Body of pancreas (tissue), 4 donors: ENCODE measurements at places on chromosomes 6 and 20.

DNA sequence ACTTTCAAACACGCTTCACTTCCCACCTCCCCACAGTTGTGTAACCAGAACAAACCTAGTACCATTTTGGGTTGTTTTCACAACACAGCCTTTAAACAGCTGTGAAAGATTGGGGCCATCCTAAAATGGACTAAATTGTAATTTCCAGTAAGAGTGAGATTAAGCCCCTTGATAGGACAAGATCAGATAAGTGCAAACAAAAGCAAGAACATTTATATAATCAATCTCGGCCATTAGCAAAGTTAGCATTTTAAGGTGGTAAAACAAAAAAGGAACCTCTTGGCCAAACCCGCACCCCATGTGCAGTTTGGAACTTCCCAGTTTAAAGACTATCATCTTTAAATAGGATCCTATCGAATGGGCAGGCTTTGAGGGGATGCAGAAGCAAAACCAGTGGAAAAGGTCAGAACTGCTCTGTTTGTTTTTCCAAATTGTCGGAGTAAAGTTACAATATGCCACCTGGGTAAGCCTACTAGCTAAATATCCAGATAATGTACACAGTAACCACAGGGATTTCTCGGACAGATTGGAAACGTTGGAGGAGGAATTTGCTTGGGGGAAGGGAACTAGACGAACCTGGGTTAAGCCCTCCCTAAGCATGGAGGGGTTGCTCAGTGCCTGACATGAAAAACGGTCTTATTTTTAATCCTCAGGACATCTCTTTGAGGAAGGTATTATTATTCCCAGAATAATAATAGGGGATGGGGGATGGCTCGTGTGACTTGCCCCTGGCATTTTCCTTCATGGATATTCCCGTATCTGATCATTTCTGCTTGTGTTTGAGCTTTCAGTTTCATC lies 159.8 kb upstream of the SALL4 start:
- no peak for DNase-seq

- DNase-seq: no peak
These were observed 260.5 kb downstream of the NRN1 start for GRCh38 chr6:5746053-5746758.

- no peak for DNase-seq
These were observed 10.4 kb upstream of the TRAF3IP2 start for GRCh38 chr6:111615916-111616612.

DNA sequence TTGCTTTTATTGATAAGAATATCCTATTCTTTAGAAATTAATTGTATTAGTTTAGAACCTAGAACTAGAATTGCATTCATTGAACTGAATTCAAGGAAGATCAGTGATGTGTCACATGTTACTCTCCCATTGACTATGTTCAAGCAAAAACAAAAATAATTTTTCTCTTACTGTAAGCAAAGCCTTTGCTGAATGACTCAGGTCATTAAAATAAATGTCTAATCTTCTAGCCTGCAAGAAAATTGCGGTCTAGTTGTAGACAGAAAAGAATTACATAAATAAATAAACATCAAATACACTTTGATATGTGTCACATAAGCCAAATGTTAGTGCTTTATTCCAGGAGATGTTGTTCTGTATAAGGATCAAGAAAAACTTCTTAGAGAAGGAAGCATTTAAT lies 387.9 kb downstream of the ADGRB3 start:
- no peak for DNase-seq

- no peak for DNase-seq
These were observed 18.1 kb downstream of the PNLDC1 start for GRCh38 chr6:159817951-159818739.

DNA sequence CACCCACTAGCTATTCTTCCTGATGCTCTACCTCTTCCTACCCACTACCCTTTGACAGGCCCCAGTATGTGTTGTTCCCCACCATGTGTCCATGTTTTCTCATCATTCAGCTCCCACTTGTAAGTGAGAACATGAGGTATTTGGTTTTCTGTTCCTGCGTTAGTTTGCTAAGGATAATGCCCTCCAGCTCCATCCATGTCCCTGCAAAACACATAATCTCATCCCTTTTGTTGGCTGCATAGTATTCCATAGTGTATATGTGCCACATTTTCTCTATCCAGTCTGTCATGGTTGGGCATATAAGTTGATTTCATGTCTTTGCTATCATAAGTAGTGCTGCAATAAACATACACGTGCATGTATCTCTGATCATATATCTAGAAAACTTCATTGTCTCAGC lies 218.3 kb upstream of the STXBP5 start:
- no peak for DNase-seq
